Stimulated activated CD8-positive, alpha-beta memory T cell treated with anti-CD3 and anti-CD28 coated beads, Interleukin-12 subunit alpha, Interleukin-12 subunit beta, amount 100 ng/mL, for 4 hours (primary cell): ENCODE measurements at places on chromosomes 5 and 9.

- no peak for DNase-seq
These were observed 3.8 kb downstream of the CREB3 start for GRCh38 chr9:35736201-35736633.

DNA sequence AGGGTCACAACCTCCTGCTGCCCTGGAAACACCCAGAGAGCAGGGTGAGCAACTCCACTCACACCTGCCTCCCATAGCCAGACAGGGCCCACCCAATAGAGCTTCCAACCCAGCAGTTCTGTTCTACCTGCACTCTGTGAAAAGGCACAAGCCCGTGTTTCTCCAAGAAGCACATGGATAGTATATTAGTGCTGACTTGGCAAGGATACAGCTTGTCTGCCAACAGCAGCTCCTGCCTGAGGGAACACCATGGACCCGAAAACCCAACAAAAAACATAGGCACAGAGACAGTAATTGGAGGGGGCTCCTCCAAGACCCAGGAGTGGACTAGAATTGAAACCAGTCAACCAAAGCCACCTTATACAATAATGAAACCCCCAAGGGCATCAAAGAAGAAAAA is 48.6 kb downstream of the CDKN2A start:
- DNase-seq, result no peak

DNA sequence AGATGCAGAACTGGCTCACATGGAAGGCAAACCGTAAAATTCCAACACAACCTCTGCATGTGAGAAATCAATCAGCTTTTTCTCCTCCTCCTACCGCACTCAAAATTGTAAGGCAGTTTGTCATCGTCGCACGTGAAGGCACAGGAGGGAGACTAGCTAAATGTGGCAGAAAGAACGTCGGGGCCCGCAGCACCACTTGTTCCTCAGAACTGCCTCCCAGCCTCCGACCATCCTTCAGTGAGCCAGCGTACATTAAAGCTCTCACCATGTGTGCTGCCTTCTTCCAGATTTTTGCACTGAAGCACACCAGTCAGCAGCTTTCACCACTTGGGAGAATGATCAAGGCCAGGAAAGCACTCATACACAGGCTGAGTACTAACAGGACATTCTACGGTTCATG is 105.9 kb downstream of the RFX3 start:
- DNase-seq, result no peak

DNA sequence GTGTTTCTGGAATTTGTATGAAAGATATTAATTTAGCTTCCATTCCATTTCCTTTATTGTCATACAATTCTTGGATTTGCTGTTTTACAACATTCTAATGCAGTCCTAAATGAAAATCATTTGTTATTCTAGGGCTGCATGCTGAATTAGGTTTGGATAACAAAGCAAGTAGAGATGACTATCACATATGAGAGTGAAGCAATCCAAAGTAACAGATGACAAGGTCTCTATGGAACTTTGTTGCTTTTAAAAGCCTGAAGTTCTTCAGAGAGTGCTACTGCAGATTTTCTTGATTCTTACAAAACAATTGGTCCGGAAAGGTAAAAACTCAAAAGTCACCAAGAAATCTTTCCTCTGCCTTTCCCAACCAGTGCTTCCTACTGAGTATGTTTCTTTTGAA is 56.9 kb upstream of the VCAN start:
- no peak for DNase-seq

DNA sequence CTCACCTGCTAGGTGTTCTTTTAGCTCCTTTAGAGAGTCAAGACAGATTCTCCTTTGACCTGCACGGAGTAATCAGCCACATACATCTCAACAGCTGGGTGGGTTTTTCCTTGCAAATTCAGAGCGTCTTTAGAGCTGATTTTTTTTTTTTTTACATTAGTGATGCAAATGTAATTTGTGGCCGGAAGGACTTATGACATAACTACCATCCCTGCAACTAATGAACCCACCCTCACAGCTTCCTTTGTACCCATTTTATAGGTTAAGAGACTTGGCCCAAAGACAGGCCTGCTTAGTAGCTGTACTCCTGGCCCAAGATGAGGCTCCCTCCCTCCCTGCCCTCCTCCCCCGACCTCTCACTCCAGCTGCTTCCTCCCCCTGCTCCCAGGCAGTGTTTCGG is 69.9 kb upstream of the NIPAL4 start:
- DNase-seq, result no peak

DNA sequence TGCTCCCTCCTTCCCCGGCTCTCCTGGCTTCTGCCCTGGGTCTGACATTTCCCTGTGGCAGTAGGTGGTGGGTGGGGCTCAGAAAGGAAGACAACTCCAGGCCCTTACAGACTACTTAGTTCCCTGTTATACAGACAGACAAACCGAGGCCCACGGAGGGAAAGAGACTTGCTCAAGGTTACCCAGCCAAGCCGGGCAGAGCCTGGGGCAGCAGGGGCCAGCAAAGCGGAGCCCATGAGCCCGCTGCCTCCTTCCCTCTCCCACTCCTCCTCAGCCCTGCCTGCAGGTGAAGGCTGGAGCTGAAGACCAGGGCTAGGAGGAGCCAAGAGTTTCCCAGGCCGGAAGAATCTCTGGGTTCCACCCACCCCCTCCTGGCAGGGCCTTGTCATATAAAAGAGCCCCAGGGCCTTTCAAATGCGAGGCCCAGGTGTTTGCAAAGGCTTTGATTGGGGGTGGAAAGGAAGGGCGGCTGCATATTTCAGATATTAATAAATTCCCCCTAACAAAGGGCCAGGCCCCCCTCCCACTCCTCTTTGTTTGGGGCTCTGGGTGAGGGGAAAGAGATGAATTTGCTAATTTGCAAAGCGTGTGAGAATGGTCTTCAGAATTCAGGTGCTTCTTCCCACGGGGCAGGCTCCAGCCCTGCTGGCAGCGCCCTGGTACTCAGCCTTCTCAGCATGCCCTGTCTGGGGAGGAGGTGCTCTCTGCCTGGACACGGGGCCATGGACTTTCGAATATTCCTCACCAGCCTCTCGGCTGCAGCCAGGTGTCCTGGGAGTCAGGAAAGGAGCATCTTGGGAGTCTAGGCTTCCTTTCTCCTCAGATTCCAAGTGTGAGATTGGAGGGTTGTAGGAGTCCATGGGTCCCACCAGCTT is 21.5 kb downstream of the SLC6A7 start:
- no peak for DNase-seq

DNA sequence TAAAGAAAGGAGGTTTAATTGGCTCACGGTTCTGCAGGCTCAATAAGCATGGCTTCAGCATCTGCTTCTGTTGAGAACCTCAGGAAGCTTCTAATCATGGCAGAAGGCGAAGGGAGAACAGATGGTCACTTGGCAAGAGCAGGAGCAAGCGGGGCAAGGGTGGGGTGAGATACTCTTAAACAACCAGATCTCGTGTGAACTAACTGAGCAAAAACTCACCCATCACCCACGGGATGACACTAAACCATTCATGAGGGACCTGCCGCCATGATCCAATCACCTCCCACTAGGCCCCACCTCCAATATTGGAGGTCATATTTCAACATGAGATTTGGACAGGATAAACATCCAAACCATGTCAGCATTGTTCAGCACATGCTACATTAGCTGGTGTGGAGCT is 89.1 kb upstream of the HAND1 start:
- DNase-seq, result no peak

- DNase-seq, result no peak
These were observed 154.3 kb downstream of the PALM2AKAP2 start for GRCh38 chr9:109934136-109934856.

- no peak for DNase-seq
These were observed 31.5 kb downstream of the SLC25A46 start for GRCh38 chr5:110770286-110770685.

DNA sequence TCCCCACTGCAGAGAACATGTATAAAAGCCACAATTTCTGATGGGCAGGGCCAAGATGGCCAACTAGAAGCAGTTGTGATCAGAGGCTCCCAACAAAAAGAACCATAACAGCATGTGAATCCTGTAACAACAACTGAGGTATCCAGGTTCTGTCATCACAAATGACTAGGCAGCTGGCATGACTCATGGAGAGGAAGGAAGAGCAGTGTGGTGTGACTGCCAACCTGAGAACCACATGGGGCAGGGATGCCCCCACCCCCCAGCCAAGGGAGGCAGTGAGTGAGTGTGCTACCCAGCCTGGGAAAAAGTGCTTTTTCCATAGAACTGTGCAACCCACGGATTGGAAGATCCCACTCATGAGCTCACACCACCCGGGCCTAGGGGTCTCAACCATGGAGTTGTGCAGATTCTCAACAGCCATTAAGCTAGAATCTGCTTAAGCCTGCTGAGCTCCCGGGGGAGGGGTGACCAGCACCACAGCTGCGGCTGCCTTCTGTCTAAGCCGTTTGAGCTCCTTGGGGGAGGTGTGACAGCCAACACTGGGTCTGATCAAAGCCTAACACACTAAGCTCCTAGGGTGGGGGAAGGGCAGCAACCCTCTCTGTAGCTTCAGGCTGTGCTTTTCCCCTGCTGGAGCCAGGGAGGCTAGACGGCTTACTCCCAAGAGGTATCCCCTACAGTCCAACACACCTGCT is 80.1 kb upstream of the DMAC1 start:
- peak; percentile 7 for DNase-seq

GRCh38 chr5:63401436-63402046 is 560.7 kb downstream of the HTR1A start:
- no peak for DNase-seq

DNA sequence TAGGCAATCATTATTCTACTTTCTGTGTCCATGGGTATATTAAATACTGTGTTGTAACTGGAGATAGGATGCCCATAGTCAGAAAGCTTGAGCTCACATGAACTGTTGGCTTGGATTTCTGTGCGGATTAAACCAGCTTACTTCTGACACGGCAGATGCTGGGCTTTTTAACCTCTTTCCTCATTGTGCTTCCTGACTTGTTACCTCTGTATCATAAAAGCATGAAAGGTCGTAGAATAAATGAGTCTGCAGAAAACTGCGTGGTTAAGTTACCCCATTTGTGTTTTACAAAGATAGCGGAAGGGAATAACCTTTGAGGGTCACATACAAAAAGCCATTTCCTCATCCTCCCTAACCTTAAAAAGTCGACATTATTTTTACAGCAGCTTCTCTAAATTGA is 199.5 kb upstream of the DMRT1 start:
- DNase-seq, result no peak

GRCh38 chr9:89361031-89361430 is 42.7 kb downstream of the SECISBP2 start:
- DNase-seq, result no peak

- no peak for DNase-seq
These were observed 378.8 kb upstream of the TUSC1 start for GRCh38 chr9:26057050-26057449.

- no peak for DNase-seq
These were observed 64.5 kb downstream of the C9orf152 start for GRCh38 chr9:110143485-110143884.

DNA sequence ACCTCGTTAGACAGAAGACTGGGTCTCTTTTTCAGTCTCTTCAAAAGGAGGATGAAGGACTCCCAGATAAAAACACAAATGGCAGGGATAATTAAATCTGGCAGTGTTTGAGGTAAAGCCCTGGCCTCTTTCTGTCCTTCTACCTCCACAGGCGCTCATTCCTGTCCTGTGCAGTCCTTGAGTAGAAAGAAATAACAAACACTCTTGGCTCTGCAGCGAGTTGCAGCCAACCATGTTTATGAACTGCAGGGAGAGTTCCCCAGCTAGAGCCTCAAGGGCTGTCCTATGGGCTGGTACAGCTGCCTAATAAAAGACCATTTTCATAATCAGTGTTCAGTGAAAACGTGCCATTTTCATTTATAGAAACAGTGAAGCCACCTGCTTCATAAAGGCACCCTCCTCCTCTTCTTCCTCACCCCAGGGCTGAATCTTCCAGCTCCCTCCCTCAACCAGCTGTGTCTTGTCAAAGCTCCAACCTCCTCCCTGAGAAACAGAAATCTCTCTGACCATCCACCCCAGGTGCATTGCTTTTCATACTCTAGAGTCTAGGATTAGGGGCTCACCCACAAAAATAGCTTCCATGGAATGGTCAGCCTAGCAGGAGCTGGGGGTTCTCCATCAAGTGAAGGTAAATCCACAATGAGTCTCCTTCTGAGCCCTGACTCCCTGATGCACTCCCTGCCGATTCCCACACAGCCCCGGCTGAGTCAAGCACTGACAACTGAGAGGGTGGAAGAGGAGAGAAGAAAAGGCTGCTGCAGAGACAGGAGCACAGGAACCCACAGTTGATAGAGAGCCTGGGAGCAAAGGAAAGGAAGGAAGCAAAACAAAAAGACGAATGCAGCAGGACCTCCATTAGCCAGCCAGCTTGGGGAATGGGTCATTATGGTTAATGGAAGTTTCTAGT is 150.7 kb downstream of the CMYA5 start:
- no peak for DNase-seq

- no peak for DNase-seq
These were observed 540.3 kb downstream of the GABRG2 start for GRCh38 chr5:162607879-162608278.

DNA sequence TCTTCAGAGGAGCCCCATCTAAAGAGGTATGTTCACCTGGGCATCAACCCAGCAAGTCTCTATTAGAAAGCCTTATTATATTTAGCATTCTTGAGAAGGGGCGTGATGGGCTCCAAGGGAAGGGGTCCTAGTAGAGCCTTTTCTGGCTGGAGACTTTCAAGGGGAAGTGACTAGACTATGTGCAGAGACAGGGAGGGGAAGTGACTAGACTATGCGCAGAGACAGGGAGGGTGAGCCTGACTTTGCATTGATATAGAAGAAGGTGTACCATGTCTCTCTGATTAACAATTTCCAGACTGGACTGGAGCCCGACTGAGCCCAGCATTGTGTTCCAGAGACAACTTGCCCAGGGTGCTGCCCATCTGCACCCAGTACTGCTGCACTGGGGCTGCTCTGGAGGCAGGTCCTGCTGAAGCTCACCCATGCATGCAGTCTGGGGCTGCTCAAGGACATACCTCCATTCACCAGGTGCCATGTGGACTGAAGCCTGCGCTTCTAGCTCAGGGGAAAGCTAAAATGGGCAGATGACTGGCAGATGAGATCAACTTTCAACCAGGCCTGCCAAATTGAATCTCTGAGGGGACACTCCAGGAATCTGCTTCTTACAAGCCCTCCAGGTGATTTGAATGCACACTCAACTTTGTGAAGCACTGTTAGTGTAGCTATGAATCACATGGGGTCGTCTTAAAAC is 83.0 kb upstream of the GNA14 start:
- DNase-seq, result no peak

- no peak for DNase-seq
These were observed 226.3 kb downstream of the SPOCK1 start for GRCh38 chr5:137272831-137273230.
